ENCODE measurements at places on chromosomes 3 and 15. TPM values are rescaled to one million over a fixed set of nuclear protein-coding genes. Genes with fewer than 3 reads are reported as not detected.

The CCNB2 gene
- total RNA-seq, result 99.2 TPM

The CACNA2D3 gene
- total RNA-seq, result 0.18 TPM

The WDR53 gene
- total RNA-seq, result 34.8 TPM

The THSD4 gene
- total RNA-seq, result 33.1 TPM

The GPR87 gene
- total RNA-seq, result 9.0 TPM

GRCh38 chr3:63482341-63482740 is 170.1 kb upstream of the SNTN start:
- 0 out of 2 replicates have a peak, but pooled peaks cover 3% of the 10 kb centered on the region for H3K27me3 ChIP-seq
- H3K4me1 ChIP-seq, result no peaks in the 10 kb centered on the region
- H3K36me3 ChIP-seq, result no peaks in the 10 kb centered on the region
- H3K4me3 ChIP-seq, result no peak overlapping the region
- DNase-seq, result no peak

GRCh38 chr15:68234060-68234459 is 4.5 kb upstream of the CLN6 start:
- H3K4me3 ChIP-seq, result no peak overlapping the region
- H3K27me3 ChIP-seq, result no peaks in the 10 kb centered on the region
- H3K27ac ChIP-seq, result no peak overlapping the region
- peaks cover 6% of the 10 kb centered on the region for H3K4me1 ChIP-seq

GRCh38 chr3:54056521-54056920 is 65.8 kb upstream of the CACNA2D3 start:
- H3K27ac ChIP-seq, result no peak overlapping the region
- no peaks in the 10 kb centered on the region for H3K36me3 ChIP-seq
- no peak for DNase-seq
- H3K4me1 ChIP-seq, result no peaks in the 10 kb centered on the region

DNA sequence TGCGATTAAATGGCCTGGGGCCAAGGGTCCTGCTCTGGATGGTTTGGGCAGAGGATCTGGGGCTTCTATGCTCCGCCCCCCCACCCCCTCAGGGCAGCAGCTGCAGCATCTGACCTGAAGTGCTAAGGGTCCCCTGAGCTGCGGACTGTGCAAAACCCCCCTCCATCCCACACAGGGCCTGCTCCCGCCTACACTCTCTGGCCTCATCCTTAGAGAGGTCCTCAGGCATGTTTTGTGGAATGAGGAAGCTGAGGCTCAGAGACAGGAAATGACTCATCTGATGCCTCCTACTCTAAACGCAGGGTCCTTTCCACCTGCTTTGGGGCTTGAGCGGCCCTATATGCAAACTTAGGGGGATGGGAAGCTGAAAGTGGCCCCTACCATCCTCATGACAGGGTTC is 59.5 kb upstream of the CTSH start:
- DNase-seq, result peak; percentile 88
- peaks cover 27% of the 10 kb centered on the region for H3K4me1 ChIP-seq
- no peaks in the 10 kb centered on the region for H3K27me3 ChIP-seq

GRCh38 chr3:194577986-194578905 is 55.0 kb downstream of the TMEM44 start:
- H3K4me3 ChIP-seq, result no peak overlapping the region
- H3K4me1 ChIP-seq, result peaks cover 52% of the 10 kb centered on the region
- no peaks in the 10 kb centered on the region for H3K27me3 ChIP-seq
- peak; percentile 83 for DNase-seq

DNA sequence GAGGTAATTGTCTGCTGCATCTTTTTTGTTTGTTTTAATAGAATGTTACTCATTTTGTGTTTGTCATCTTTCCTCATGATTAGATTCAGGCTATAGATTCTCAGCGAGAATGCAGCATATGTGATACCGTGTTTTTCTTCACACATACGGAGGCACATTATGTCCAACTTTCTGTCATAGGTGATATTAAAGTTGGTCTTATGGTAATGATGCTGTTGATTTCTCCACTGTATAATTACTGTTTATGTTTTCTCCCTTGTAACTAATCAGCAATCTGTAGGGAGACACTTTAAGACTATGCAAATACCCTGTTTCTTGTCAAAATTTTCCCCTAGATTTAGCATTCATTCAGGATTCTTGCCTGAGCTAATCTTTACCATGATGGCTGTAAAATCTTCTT is 87.6 kb downstream of the CLDN1 start:
- H3K27ac ChIP-seq, result no peak overlapping the region
- peaks cover 30% of the 10 kb centered on the region for H3K4me1 ChIP-seq
- DNase-seq, result no peak
- no peaks in the 10 kb centered on the region for H3K36me3 ChIP-seq

DNA sequence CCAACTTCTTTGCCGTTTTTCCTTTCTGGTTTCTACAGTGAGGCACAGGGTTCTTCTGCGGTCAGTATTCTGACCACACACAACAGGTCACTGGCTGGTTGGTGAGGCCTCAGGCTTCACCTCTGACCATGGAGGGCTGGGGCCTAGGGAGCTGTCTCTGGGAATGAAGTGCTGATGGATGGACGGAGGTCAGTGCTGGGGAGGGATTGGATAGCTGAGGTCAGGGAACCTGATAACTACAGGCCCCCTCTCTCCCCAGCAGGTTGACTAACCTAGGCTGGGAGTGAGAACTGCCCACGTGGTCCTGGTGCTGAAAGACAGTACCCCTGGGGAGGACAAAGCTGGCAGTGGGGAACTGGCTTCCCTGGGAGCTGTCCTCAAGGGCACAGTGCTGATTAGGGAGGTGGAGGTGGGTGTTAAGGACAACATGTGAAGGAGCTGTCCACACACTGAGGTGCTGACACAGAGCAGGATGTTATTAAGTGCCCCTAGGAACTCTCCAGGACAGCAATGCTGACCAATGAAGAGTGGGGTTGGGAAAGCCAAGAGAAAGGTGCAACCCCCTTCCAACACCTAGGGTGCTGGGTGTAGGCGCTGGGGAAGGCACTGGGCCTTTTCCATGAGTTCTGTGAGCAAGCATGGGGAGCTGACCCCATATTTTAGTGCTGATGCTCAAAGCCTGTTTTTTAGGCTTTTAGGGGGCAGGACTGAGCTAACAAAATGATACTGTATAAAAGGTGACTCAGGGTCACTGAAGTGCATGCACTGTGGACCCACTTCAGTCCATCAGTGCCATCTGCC is 45.2 kb downstream of the ATP2B2 start:
- no peak overlapping the region for H3K4me3 ChIP-seq
- no peaks in the 10 kb centered on the region for H3K4me1 ChIP-seq
- H3K36me3 ChIP-seq, result no peaks in the 10 kb centered on the region
- DNase-seq, result peak; percentile 52
- H3K27ac ChIP-seq, result no peak overlapping the region

GRCh38 chr15:41438206-41438605 is 21.3 kb downstream of the RTF1 start:
- no peaks in the 10 kb centered on the region for H3K36me3 ChIP-seq
- no peaks in the 10 kb centered on the region for H3K4me1 ChIP-seq
- DNase-seq, result no peak
- H3K27me3 ChIP-seq, result no peaks in the 10 kb centered on the region

- H3K27me3 ChIP-seq, result no peaks in the 10 kb centered on the region
- H3K36me3 ChIP-seq, result no peaks in the 10 kb centered on the region
- DNase-seq, result no peak
- no peak overlapping the region for H3K4me3 ChIP-seq
These were observed 40.3 kb upstream of the ZPLD1 start for GRCh38 chr3:102394517-102394916.

- no peak overlapping the region for H3K4me3 ChIP-seq
These were observed 16.1 kb downstream of the DNAJA4 start for GRCh38 chr15:78280319-78281072.

All from PC-9 (cell line).